ENCODE measurements at places on chromosomes 2 and 18. TPM values are rescaled to one million over a fixed set of nuclear protein-coding genes. Genes with fewer than 3 reads are reported as not detected.

EMILIN1 gene
- total RNA-seq: 366 TPM

UBR3 gene
- total RNA-seq: 32.3 TPM

ALPI gene
- total RNA-seq: not detected

PRKAG3 gene
- total RNA-seq: 0.50 TPM

SULT1C4 gene
- total RNA-seq: not detected

POTEF gene
- total RNA-seq: not detected

PRSS56 gene
- not detected for total RNA-seq

CHRNG gene
- not detected for total RNA-seq

RAPH1 gene
- 19.2 TPM for total RNA-seq

MOB1A gene
- total RNA-seq: 104 TPM

PIEZO2 gene
- 3.0 TPM for total RNA-seq

ASB18 gene
- total RNA-seq: not detected

RNF144A gene
- total RNA-seq: 2.0 TPM

EVX2 gene
- not detected for total RNA-seq

MOGAT1 gene
- total RNA-seq: not detected

TNS1 gene
- total RNA-seq: 114 TPM

LBH gene
- total RNA-seq: 336 TPM

C1GALT1C1L gene
- 1.0 TPM for total RNA-seq

TNFRSF11A gene
- total RNA-seq: 0.66 TPM

CRYGD gene
- not detected for total RNA-seq

DES gene
- 1.6 TPM for total RNA-seq

LIMS4 gene
- 3.6 TPM for total RNA-seq

GPR17 gene
- not detected for total RNA-seq

MATN3 gene
- total RNA-seq: 1.9 TPM

ZSWIM2 gene
- not detected for total RNA-seq
